ENCODE measurements at places on chromosomes 4 and X.
A peak's percentile ranks its signal among the peaks of the same experiment; 100 is the strongest.

DNA sequence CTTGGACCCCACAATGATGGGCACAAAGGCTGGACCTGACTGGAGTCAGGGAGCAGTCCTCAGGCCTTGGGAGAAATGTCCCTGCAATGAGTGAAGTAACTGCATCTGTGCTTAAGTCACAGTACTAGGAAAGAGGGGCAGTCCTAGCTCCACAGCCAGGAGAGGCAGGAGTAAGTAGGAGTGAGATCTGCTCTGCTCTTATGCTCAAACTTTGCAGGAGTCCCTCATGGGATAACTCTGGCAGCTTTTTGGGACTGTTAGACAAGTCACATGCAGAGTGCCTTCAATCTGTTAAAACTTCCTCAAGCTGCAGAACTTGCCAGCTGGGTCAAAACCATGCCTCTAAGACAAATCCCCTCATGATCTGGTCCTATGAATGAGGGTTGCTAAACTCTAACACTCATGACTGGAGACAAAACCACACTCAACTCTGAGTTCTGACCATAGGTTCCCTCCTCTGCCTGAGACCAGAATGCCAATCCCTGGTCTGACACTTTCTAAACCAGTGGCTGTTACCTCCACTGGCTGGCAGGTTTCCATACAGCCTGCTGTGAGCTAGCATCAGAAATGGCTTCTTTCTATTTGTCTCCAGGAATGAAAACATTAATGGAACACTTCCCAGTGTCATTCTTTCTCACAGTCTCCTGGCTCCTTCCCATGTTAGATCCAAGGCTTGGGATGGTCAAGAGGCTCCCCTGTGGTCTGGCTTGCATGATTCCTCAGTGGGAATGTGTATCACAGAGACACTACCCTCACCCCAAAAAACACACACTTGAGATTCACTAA lies 819.3 kb downstream of the PCDH7 start:
- DNase-seq, result no peak

- no peak for DNase-seq
Observed at GRCh38 chr4:1255699-1256098, 6.8 kb upstream of the CTBP1 start.

DNA sequence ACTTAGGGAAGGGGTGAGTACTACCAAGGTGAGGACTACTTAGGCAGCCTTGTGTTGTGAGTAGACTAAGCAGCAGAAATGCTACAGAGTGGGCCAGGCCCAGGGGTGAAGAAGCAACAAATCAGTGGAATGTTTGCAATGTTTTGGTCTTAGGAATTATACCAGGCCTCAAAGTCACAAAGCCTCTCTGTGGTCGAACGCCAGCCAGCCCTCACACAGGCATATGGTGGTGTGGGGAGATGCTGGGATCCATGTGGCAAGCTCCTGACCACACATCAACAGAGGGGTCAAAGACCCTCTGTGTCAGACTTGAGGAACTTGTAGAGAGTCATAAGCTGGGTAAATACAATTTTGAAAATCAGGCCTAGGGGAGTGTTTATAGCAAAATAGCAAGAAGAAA lies 153.8 kb upstream of the KLF3 start:
- DNase-seq, result no peak

GRCh38 chr4:75895744-75896314 lies 6.4 kb downstream of the PPEF2 start:
- peak; percentile 22 for DNase-seq
